ENCODE measurements at places on chromosomes 2 and 18.

GRCh38 chr2:101559551-101559950 is 84.6 kb upstream of the RFX8 start:
- no peak for DNase-seq

- peak; percentile 3 for DNase-seq
Measured at GRCh38 chr2:164922134-164922533, 33.2 kb downstream of the SLC38A11 start.

DNA sequence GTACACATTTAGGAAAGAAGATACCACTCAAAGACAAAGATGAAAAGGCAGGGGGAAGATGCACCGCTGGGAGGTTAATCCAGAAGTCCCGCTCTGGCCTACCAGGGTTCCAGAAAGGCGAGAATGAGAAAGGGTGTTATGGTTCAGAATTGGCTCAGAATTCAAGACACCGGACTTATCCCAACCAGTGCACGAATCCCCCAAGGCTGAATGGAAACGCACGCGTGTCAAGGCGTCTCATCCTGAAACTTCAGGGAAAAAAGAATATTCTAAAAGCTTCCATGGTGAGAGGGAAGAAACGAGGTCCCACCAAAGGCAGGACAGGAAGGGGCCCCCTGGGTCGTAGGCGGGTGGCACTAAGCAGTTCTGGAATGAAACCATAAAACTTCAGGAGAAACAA is 71.9 kb downstream of the SLC66A2 start:
- no peak for DNase-seq

GRCh38 chr2:121917143-121917542 is 161.7 kb downstream of the TSN start:
- no peak for DNase-seq

- peak; percentile 91 for DNase-seq
Measured at GRCh38 chr2:179825494-179825893, 35.9 kb downstream of the ZNF385B start.

- DNase-seq, result no peak
Measured at GRCh38 chr2:234691968-234692955, 195.4 kb upstream of the ARL4C start.

GRCh38 chr2:62789518-62789917 is 84.0 kb downstream of the EHBP1 start:
- DNase-seq, result no peak

- DNase-seq, result peak; percentile 41
Measured at GRCh38 chr2:238720232-238720672, 127.6 kb upstream of the TWIST2 start.

All from MV-4-11 (cell line).